Muscle of back (tissue), 13 donors: ENCODE measurements at places on chromosomes 13 and 19. TPM values are rescaled to one million over a fixed set of nuclear protein-coding genes. Genes with fewer than 3 reads are reported as not detected.

- no peak for DNase-seq
Observed at GRCh38 chr13:67318860-67319259, 88.7 kb upstream of the PCDH9 start.

The KLK15 gene
- polyA plus RNA-seq: not detected

The THSD1 gene
- polyA plus RNA-seq: 19.4 TPM

DNA sequence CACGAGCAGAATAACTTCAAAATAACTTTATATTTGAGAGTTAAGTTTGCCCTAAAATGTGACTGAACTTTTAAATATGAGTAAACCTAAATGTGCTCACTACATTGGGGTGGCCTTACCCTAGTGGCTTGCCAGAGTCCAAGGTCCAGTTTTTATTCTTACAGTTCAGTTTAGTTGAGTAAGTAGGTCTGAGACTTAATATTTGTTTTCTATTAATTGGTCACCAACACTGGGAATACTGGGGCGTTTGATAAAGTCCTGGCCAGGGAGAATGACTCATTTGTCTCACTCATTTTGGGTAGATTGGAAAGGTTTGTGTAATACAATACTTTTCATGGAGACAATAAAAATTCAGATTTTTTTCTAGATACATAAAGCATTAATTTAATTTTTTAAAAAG lies 127.8 kb upstream of the SPATA13 start:
- no peak for DNase-seq

GRCh38 chr13:106561551-106562170 lies 6.3 kb downstream of the ARGLU1 start:
- no peak for DNase-seq

The TUBB4A gene
- polyA plus RNA-seq: 0.48 TPM

The KIR2DL1 gene
- not detected for polyA plus RNA-seq

DNA sequence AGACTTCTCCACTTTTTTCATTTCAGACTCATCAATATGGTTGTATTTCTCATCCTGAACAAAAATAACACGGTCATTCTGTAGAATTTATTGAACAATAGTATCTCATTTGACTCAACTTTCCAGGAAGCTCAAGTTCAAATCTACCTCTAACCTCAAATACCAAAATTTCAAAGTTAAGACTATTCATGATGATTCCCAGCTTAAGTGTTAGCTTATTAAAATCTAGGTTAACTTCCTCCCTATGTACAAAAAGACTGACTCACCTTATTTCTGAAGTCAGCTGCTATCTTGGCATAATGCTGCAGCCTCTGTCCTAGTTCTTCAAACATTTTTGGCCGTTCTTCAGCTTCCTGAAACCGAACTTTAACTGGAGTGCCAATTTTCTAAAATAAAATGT lies 23.2 kb downstream of the HSPH1 start:
- no peak for DNase-seq

The PCDH17 gene
- 7.1 TPM for polyA plus RNA-seq

DNA sequence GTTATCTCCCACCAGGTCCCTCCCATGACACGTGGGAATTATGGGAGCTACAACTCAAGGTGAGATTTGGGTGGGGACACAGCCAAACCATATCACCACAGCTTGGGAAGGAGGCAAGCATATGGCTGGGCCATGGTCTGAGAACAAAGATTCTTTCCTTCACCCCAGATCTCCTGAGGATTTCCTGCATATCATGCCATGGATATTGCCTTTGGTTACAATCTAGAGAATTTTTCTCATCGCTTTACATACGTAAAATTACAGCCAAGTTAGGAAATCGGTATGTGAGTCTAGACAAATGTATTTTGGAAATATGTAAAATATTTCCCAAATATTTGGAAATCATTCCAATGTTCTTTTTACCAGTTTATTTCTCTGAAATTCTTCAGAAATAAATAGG lies 398.3 kb downstream of the RFC3 start:
- DNase-seq: no peak

DNA sequence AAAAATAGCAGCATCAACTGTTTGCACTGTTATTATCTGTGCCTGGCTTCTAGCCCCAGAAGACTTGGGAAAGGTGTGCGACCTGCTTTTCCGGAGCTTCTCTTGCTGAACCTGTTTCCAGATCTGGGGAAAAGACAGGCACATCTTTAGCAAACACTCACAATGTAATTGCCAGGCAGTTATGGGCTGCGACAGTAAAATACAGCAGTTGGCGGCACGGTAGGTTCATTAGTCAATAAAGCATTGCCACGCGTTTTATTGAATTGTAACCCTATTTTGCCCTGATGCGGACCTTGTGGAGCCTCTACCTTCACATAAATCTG lies 223.7 kb upstream of the TSHZ3 start:
- DNase-seq: no peak

The ZNF540 gene
- 3.5 TPM for polyA plus RNA-seq

The MAP2K2 gene
- polyA plus RNA-seq: 117 TPM

DNA sequence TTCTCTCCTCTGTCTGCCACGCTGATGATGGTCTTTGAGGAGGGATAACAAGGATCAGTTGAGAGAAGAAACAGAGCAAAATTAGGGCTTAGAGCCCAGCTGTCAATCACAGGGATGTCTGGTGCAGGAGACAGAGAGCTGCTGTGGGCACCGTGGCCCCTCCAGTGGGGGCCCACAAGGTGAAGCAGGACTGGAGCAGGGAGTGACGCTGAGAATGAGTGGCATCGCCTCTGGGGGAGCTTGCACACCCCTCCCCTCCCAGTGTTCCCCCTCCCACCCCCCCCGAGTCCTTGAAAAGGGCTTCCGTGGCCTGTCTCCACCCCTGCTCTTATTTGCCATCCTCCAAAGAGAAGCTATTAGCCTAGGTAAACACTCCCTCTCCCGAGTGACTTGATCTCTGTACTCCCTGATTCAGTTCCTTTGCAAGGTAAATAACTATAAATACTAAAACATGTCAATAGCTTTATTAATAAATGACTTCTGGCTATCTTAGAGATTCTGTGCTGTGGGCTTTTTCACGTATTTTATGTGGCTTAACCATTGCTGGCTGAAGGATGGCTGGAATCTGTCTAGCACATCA lies 440.0 kb downstream of the ZNF536 start:
- no peak for DNase-seq

The ADGRE3 gene
- not detected for polyA plus RNA-seq

The ZNF302 gene
- 57.2 TPM for polyA plus RNA-seq

- DNase-seq: no peak
Observed at GRCh38 chr13:97348569-97349100, 85.3 kb upstream of the RAP2A start.

DNA sequence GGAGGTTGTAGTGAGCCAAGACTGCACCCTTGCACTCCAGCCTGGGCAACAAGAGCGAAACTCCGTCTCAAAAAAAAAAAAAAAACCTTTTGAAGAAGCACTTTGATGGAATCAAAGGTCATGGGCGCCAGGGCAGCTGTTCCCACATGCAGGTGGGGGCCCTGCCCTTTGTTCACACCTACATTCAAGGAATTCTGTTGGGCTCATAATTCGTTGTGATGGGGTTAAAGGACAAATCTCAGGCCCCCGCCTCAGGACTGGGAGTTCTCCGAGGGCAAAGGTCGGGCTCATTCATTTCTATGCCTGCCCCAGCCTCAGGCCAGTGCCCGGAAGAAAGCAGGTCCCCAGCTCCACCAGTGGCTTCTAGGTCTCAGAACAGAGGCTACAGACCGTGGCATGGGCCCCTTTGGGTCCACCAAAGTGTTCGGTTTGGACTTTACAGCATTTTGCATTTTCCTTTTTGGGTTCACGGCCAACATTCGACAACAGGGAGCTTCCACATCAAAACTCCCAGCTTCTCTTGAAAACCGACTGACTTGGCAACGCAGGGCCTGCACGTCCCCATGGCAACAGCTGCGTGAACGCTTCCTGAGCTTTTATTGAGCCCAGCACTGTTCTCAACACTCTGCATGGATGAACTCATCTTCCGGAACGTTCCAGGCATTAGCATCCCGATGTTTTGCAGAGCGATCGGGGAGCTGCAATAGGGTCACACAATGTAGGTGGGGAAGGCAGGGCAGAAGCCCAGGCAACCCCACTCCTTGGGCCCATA lies 10.1 kb upstream of the GTF2F1 start:
- peak; percentile 92 for DNase-seq

DNA sequence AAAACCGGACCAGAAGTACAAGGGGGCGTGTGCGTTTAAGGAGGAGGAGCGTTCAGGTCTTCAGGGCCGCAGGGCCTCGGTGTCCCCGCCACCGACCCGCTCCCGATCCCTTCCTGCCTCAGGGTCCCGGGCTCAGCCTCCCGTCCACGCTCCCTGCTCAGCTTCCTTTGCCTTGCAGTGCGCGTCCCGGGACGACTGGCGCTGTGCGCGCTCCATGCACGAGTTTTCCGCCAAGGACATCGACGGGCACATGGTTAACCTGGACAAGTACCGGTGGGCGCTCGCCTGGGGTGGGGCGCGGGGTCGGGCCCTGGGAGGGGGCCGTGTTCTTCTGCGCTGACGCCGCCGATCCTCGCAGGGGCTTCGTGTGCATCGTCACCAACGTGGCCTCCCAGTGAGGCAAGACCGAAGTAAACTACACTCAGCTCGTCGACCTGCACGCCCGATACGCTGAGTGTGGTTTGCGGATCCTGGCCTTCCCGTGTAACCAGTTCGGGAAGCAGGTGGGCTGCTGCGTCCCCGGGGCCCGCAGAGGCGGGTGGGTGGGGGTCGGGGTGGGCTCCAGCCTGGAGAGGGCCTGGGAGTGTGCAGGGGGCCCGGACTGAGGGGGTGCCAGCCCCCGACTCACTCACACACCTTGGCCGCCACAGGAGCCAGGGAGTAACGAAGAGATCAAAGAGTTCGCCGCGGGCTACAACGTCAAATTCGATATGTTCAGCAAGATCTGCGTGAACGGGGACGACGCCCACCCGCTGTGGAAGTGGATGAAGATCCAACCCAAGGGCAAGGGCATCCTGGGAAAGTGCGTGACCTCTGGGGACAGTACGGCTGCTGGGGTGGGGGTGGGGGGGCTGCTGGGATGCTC lies 1.4 kb downstream of the GPX4 start:
- peak; percentile 74 for DNase-seq

The PNMA8A gene
- polyA plus RNA-seq: 48.7 TPM

GRCh38 chr13:80149736-80150135 lies 191.2 kb downstream of the SPRY2 start:
- no peak for DNase-seq

- peak; percentile 86 for DNase-seq
Observed at GRCh38 chr13:27792393-27793218, at the start of gene GSX1. TSS of gene GSX1 (plus strand) at chr13:27792483. CDS start at chr13:27792691, 208 bp downstream.

DNA sequence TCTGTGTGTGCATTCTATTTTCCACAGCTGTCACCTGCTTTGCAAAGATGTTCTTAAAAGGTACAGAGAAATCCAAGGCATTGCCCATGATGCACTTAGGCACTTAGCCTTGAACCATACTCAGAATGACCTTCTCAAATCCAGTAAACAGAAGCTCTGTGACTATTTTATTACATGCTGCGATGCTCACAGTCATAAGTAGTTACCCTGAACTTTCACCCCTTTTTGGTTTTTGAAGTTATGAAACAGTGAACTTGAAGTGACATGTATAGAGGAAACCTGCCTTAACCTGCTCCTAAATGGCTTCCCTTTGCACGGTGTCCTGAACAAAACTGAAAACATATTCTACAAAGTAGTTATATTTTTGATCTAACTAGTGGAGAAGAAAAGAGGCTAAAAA lies 100.4 kb downstream of the SLC10A2 start:
- no peak for DNase-seq

The FGF22 gene
- polyA plus RNA-seq: not detected

- DNase-seq: no peak
Observed at GRCh38 chr13:100526318-100527000, 62.1 kb downstream of the GGACT start.

The TMEM143 gene
- 13.2 TPM for polyA plus RNA-seq

- no peak for DNase-seq
Observed at GRCh38 chr13:70849222-70849621, 741.0 kb upstream of the KLHL1 start.

DNA sequence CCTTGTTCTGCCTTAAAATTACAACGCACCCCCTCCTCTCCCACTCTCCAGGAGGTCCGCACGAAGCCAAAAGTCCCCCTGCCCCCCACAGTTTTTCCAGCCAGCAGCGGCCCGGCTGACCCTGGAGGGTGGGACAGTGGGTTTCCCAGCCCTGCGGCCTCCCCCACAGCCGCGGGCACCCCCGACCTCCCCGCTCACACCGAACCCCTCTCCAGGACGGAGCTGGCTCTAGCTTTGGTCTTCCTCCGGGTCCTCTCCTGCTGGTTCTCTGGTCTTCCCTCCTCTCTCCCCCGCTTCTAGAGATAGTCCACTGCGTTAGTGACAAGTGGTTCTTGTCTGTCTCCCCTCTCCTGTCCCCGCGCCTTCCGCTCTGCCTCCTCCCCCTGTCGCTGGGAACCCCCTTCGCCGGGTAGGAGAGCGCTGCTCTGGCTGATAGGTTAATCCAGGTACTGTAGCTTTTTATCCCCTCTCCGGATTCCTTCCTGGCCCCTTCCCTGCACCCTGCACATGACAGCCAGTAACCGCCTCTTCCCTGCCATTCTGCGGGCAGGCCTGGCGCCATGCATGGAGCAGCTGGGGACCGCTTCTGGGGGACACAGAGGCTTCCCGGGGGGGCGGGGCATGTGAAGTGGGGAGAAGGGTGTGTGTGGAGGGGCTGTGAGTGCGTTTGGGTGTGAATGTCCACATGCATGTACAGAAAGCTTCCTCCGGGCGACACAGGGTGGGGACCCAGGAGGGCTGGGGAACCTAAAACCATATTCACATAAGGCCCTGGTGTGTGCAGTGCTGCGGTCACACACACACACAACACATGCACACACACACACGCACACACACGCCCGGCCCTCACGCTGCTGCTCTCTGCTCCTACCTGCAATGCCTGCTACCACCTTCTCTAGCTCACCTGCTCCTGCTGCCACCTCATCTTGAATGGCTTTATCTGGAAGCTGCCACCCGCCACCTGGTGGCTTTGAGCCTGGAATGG lies 17.2 kb downstream of the PRR36 start:
- DNase-seq: no peak

DNA sequence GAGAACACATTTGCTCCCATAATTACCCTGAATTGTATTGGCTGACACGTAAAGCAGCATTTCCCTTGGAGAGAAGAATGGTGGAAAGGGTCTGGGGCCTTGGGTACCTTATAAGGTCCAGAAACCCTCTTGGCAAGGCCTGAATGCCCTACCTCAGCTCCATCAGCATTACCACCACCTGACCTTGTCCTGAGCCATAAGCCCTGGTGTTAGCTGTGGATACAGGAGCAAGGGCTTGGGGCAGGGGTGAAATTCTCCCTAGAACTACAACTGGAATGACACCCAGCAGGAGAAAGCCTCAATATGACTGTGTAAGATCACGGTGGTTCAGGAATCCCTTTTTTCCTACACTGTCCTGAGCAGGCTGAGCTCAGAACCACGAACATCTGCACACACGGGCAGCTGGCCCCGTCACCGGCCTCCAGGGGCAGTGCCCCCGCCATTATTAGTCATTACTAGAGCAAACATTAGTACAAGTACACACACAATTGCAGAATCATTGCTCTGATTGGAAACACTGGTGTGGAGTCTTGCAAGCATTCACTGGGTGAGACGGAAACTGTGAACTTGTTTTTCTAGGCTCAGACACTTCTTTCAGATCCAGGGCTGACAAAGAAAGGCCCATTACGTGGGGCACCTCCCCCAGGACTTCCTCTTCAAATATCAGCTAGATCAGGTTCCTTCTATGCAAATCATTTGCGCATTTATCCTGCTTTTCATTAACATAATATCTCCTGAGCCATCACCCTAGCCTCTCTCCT lies 26.8 kb upstream of the MTIF3 start:
- DNase-seq: no peak

The KLK14 gene
- 0.42 TPM for polyA plus RNA-seq
